ENCODE measurements at places on chromosomes 5 and 9.

GRCh38 chr5:55232985-55233928, at the start of gene CCNO:
TSS of gene CCNO (minus strand) at chr5:55233608. CDS start at chr5:55233523, 85 bp downstream.
- peaks cover 66% of the 10 kb centered on the region for H3K27me3 ChIP-seq
- no peak within 1 kb of the TSS for H3K27ac ChIP-seq
- peak within 1 kb of the TSS; percentile 92 for H3K4me3 ChIP-seq
- no peaks in the 10 kb centered on the region for H3K4me1 ChIP-seq

- no peaks in the 10 kb centered on the region for H3K27me3 ChIP-seq
- peaks cover 58% of the 10 kb centered on the region for H3K36me3 ChIP-seq
- peaks cover 4% of the 10 kb centered on the region for H3K4me1 ChIP-seq
- DNase-seq, result peak; percentile 68
- H3K4me3 ChIP-seq, result peak overlapping the region; percentile 96
Measured at GRCh38 chr9:127451858-127452656, 747 bp downstream of the LRSAM1 start.

GRCh38 chr9:124906966-124907365, 33.9 kb downstream of the GOLGA1 start:
- H3K27ac ChIP-seq, result no peak overlapping the region
- no peaks in the 10 kb centered on the region for H3K36me3 ChIP-seq
- no peak overlapping the region for H3K4me3 ChIP-seq
- H3K27me3 ChIP-seq, result no peaks in the 10 kb centered on the region
- DNase-seq, result no peak

GRCh38 chr5:54517174-54517511, 416 bp upstream of the SNX18 start:
- no peak for DNase-seq
- H3K36me3 ChIP-seq, result peaks cover 13% of the 10 kb centered on the region
- 0 out of 2 replicates have a peak, but pooled peaks cover 2% of the 10 kb centered on the region for H3K4me1 ChIP-seq
- peak overlapping the region; percentile 74 for H3K4me3 ChIP-seq
- no peak overlapping the region for H3K27ac ChIP-seq
- peaks cover 3% of the 10 kb centered on the region for H3K27me3 ChIP-seq

DNA sequence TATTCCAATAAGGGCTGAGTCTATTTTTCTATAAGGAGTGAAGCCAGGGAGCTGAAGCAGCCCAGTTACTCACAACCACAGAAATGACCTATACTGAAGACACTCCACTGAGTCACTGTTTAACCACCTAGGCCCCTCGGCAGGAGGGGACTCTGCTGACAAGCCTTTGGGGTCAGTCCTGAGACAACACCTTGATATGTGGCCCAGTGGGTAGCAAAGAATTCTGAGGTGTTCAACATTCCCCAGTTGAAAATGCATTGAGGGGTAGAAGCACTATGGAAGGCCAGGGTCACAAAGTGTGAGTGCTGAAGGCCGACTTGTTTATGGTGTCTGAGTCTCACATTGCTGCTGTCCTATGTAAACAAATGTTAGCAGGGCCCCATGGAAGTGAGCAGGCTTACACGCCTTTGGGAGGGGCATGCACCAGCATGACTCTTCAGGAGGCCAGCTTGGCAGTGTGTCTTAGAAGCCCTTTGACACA, 112.6 kb upstream of the NFIL3 start:
- H3K27me3 ChIP-seq, result no peaks in the 10 kb centered on the region
- no peak for DNase-seq
- no peaks in the 10 kb centered on the region for H3K36me3 ChIP-seq
- H3K27ac ChIP-seq, result no peak overlapping the region

- H3K27ac ChIP-seq, result no peak overlapping the region
- H3K27me3 ChIP-seq, result no peaks in the 10 kb centered on the region
- no peak overlapping the region for H3K4me3 ChIP-seq
- H3K36me3 ChIP-seq, result no peaks in the 10 kb centered on the region
- no peak for DNase-seq
Measured at GRCh38 chr9:126472198-126472947, 141.4 kb upstream of the LMX1B start.

GRCh38 chr9:125103770-125104460, 39.4 kb downstream of the SCAI start:
- peaks cover 6% of the 10 kb centered on the region for H3K36me3 ChIP-seq
- no peak overlapping the region for H3K4me3 ChIP-seq
- no peaks in the 10 kb centered on the region for H3K4me1 ChIP-seq
- DNase-seq, result no peak
- no peak overlapping the region for H3K27ac ChIP-seq

DNA sequence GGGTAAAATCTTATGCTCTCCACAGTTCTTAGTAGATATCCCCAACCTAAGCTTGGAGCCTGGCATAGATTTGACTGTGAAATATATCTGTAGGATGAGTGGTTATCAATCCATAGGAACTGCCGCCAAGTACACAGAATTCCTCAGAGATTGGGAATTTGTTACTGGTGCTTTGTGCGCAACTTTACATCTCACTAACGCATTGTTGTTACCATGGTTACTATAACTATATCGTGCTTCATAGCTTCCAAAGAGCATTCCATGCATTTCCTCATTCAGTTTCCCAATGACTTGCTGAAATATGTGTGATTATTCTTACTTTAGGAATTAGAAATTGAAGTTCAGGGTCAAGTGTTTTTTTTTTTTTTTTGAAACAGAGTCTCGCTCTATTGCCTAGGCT, 9.5 kb upstream of the GGTA1 start:
- no peak overlapping the region for H3K4me3 ChIP-seq
- no peak overlapping the region for H3K27ac ChIP-seq
- no peaks in the 10 kb centered on the region for H3K27me3 ChIP-seq
- no peak for DNase-seq
- no peaks in the 10 kb centered on the region for H3K36me3 ChIP-seq

DNA sequence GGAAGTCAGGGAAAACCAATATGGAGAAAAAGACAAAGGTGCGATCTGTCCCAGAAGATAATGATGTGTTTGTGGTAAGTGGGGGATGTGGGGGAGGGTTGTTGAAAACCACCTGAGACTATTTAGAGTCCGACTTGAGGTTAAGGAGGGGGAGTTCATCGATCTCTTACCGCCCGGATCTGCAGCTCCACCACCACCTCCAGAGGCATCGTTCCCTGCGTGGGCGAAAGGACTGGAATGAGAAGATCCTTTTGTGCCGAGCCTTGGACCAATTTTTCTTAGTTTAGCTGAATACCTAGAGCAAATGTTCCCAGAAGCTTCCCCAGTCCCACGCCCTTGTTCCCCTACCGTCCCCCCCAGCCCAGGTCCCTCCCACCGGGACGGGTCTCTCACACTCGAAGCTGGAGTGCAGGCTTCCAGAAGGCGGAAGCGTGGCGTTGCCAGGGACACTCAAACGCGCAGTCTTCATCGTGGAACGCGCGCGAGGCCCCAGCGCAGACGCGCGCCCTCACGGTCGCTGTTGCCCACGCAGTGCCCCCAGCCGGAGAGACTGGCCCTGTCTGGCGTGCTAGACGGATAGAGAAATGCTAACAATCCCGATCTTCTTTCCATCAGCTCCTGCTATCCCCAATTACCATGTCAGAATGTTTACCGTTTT, at the start of gene SPATA6L:
Gene SPATA6L (minus strand): TSS at position 439 of the 658 bp plus-strand sequence. CDS start 230 bp downstream, at position 209.
- peaks cover 3% of the 10 kb centered on the region for H3K36me3 ChIP-seq
- no peak within 1 kb of the TSS for H3K27ac ChIP-seq
- peaks cover 17% of the 10 kb centered on the region for H3K4me1 ChIP-seq
- H3K4me3 ChIP-seq, result peak within 1 kb of the TSS; percentile 75

GRCh38 chr9:131111854-131112311, 13.5 kb upstream of the NUP214 start:
- H3K36me3 ChIP-seq, result peaks cover 57% of the 10 kb centered on the region
- H3K4me3 ChIP-seq, result no peak overlapping the region
- DNase-seq, result no peak
- H3K27ac ChIP-seq, result no peak overlapping the region

DNA sequence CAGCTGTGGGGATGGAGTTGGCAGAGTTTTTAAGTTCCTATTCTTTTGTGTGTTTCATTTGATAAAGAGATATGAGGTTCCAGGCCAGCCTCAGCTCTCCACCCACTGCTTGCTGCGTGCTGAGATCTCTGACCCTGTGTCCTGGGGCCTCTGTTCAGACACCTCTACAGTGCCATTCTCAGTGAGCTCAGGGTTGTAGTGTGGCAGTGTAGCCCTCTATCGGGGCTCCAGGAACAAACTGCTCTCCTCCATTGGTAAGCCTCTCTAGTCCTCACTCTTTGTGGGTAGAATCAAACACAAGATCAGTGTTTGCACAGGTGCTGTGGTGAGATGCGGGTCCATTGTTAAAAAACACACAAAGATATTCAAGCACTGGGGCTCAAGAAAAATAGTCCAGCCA, 386.6 kb upstream of the RPS23 start:
- no peak overlapping the region for H3K4me3 ChIP-seq
- no peaks in the 10 kb centered on the region for H3K4me1 ChIP-seq
- H3K27me3 ChIP-seq, result no peaks in the 10 kb centered on the region
- H3K27ac ChIP-seq, result no peak overlapping the region

DNA sequence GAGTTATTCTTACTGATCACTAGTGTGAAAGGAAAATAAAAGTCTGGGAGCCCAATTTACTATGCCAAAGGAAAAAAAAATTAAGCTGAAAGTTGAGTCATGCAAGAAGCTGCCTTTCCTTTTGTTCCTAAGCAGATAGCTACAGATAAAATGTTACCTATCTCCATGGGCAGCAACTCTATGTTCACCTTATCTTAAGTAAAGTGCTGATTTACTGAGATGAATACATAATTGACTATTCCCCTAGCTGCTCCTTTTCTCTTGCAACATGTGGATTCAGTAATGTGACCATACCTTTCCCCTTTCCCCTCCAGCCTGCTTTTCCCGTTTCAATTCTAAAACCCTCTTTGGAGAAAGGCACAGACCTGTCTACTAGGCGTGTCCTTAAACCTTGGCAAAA, 62.7 kb upstream of the NR5A1 start:
- H3K4me1 ChIP-seq, result peaks cover 13% of the 10 kb centered on the region
- H3K27ac ChIP-seq, result peak overlapping the region; percentile 62
- no peak overlapping the region for H3K4me3 ChIP-seq
- no peak for DNase-seq

DNA sequence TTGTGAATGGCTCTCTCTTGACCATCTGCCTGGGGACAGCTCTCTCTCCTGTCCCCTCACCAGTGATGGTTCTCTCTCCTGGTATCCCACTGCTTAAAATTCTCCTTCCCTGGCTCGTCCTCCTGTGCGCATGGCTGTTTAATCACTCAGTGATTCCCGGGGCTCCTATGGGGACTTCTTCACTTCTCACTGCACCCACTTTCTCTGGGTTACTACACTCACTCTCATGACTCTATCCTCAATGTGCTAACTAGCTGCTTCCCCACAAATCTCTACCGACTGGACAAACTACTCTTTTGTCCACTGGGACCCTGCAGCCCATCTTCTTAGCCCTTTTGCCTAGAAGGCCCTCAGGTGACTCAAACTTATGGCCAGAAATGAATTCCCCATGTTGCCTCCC, 89.1 kb upstream of the TBC1D2 start:
- H3K27me3 ChIP-seq, result no peaks in the 10 kb centered on the region
- no peaks in the 10 kb centered on the region for H3K4me1 ChIP-seq
- H3K4me3 ChIP-seq, result no peak overlapping the region
- no peak overlapping the region for H3K27ac ChIP-seq

- no peaks in the 10 kb centered on the region for H3K4me1 ChIP-seq
- no peaks in the 10 kb centered on the region for H3K27me3 ChIP-seq
- no peak overlapping the region for H3K4me3 ChIP-seq
- no peaks in the 10 kb centered on the region for H3K36me3 ChIP-seq
Measured at GRCh38 chr5:24065779-24066178, 558.4 kb downstream of the PRDM9 start.

DNA sequence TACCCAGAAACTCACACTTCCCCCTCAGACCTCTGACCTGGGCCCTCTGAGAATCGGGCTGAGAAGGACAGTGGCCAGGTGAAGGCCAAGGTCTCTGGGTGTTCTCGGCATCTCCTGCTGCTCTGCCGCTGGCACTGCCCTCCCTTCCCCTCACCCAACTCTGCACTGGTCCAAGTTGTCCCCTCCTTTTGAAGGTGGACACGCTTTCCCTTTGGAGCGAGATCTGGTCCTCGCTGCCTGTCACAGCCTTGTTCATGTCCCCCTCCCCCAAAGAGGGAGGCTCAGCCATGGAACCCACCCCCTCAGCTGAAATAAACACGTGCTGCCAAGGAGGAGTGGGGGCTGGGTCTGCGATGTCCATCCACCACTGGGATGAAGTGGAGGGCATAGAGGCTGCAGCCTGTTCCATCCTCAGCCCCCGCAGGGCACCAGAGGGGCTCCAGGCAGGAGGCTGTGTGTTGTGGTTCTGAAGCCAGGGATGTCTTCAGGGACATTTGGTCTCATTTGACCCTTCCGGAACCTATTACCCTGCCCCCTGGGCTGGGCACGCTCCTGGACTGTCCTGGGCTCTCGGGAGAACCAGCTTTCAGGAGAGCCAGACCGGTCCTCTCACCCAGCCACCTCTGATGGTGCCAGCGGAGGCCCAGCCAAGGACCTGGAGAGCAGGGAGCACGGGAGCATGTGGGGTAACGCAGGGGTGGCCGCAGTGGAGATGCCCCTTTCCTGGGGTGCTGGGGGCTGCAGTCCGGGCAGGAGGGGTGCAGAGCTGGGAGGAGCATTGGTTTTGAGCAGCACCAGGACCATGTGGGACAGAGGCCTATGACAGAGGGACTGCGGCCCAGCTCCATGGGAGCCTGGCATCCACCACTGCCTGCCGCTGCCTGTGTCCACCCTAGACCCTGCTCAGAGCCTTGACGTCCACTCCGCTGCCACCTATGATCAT, 4.7 kb upstream of the LCN2 start:
- H3K36me3 ChIP-seq, result no peaks in the 10 kb centered on the region
- H3K4me3 ChIP-seq, result no peak overlapping the region
- H3K27me3 ChIP-seq, result no peaks in the 10 kb centered on the region
- H3K4me1 ChIP-seq, result no peaks in the 10 kb centered on the region

DNA sequence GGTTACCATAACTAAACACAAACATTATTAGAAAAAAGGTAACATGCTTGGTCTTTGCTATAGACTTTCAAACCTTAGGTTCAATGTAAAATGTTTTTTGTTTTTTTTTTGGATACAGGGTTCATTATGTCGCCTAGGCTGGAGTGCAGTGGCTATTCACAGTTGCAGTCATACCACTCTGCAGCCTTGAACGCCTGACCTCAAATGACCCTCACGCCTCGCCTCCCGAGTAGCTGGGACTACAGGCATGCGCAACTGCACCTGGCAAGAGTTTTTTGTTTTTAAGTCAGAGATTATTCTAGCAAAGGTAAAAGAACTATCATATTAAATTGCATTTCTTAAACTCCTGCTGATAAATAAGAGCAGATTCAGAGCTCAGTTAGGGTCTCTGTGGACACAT, 55.1 kb upstream of the NR5A1 start:
- no peak for DNase-seq
- no peaks in the 10 kb centered on the region for H3K27me3 ChIP-seq
- H3K27ac ChIP-seq, result no peak overlapping the region
- H3K4me1 ChIP-seq, result peaks cover 2% of the 10 kb centered on the region

DNA sequence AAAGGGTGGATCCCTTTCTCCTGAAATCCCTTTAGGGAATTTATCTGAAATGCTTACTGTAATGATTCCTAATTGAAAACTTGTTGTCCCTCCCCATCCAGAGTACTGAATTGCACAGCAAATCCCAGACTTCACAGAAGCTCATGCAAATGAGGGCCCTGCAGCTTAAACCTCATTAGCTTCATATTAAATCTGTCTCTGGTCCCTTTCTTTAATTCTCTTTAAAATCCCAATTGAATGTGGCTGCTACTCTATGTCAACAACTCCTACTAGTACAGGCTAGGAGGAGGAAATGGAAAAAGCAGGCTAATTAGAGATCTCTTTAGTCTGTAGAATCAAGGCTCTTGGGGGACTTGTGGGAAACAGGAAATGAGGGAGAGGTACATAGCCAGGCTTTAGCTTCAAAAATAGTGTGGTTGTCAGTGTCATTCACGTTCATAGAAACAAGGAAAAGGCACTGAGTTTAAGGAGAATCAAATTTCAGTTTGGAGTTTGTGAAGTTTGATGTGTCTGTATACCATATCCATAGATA, 191.3 kb upstream of the PRDM9 start:
- no peak overlapping the region for H3K27ac ChIP-seq
- no peaks in the 10 kb centered on the region for H3K4me1 ChIP-seq
- DNase-seq, result no peak
- H3K4me3 ChIP-seq, result no peak overlapping the region
